NCI-H1417 treated with DMSO at 0.1 percent for 48 hours (cell line): ENCODE measurements at places on chromosomes 3 and 15.

DNA sequence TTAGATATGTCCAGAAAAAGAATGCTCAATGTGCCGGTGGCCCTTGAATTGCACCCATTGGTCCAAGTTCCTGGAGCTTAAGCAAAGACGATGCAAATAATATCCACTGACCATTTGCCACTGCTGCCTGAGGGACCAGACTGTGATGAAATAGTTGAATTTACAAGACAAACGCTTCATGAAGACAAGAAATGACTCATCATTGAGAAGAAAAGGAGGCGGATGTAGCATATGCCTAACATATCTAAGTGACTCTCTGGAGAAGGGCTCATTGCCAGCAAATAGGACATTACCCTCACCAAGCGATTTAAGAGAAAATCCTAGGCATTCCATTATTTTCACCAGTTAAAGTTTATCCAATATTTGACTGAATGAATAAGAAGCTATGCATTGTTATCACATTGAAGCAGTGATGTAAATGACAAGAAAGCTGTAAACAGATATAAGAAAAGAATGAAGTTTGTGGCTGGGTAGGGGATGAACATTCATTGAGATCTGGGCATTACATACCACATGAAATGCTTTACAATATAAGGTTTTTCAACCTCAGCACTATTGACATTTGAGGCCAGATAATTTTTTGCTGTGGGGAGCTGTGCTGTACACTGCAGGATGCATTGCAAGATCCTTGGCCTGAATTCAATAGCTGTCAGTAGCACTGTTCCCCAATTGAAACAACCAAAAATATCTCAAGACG lies 48.9 kb upstream of the CPNE4 start:
- DNase-seq: no peak

DNA sequence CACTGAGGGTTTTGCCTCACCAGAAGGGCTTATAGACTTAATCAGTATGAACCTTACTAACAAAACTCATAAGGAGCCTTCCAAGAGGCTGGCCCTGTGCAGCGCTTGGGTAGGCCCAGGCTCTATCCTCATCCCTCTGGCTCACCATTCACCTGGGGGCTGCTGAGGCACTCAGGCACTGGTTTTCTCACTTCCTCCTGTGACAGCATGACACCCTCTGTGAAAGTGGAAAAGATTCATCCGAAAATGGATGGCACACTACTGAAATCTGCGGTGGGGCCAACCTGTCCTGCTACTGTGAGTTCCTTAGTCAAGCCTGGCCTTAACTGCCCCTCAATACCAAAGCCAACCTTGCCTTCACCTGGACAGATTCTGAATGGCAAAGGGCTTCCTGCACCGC lies 41.3 kb downstream of the PSMD6 start:
- no peak for DNase-seq

GRCh38 chr3:192408647-192409200 lies 318.6 kb downstream of the FGF12 start:
- no peak for DNase-seq

DNA sequence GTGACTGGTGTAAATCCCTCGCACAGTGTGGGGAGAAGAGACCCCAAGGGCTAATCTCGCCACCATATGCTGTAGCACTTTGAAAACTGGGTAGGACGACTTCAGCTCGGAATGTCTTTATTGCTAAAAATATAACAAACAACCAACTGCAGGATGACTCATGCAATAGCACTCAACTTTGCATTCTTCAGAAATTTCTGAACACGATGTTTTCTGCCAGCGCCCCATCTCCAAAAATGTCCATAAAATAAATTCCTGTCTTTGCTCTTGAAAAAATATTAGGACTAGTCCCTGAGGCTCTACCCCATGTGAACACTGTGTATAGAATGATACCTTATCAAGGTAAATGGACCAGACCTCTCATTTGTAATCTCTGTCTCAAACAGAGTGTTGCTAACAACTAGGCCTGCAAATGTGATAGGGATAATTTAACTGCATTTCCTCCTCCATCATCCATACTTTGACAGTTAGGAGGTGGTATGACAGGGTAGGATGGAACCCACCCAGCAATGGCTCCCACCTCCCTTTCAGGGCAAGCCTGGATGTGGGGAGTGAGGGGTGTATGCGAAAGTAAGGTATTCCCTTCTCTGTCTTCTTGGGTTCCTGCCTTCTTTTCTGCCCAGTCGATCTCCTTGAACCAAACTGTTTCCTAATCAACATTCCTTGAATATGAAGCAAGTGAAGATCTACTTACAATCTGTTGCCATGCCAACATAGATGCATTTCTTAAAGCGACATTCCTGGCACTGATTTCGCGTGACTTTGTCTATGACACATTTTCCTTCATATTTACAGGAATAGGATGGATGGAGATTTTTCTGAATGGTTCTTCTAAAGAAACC lies 201.1 kb downstream of the NR1D2 start:
- DNase-seq: no peak

DNA sequence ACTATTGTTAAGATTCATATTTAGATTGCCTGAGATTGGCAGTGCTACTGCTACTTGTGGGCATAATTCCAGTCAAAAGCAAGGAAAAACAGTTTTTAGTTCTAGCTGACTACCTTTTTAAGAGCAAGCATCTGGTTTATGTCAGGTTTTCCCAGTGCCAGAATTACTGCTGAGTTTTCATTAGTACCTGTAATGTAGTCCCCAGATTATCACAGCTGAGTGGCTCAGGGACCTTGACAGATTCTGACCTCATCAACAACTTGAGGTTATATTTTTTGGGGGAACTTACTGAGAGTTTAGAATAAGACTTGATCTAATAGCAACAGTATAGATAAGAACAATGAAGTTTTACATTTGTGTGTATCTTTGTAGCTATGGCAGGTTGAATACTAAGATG lies 31.0 kb downstream of the NXPE3 start:
- no peak for DNase-seq

DNA sequence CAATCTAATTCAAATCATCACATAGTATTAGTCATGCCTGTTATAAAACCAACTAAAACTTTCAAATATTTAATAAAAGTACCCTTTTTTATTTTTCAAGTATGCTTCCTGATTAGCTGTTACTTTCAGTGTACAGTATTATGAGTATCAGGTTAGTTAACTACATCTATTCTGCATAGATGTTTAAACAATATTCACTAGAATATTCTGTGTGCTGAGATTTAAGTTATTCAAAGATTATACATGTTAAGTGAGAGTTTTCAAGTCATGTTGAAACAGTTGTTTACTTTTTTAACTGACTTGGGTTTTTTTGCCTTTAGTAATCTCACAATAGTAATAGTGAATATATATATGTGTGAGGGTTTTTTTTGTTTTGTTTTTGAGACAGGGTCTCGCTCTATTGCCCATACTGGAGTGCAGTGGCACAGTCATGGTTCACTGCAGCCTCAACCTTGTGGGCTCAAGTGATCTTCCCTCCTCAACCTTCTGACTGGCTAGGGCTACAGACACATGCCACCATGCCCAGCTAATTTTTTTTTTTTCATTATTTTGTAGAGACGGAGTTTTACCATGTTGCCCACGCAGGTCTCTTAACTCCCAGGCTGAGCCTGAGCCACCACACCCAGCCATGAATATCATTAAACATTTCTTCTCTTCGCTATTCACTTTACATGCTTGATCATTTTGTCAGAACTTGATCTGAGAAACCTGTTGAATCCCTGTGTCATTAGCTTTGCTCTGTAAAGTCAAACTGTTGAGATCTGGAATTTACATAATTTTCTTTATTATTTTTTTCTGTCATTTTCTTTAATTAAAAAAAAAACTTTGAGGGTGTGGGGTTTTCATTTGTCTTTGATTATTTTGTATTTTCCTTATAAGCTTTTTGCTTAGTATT lies 286.2 kb upstream of the UBE2E1 start:
- DNase-seq: no peak

DNA sequence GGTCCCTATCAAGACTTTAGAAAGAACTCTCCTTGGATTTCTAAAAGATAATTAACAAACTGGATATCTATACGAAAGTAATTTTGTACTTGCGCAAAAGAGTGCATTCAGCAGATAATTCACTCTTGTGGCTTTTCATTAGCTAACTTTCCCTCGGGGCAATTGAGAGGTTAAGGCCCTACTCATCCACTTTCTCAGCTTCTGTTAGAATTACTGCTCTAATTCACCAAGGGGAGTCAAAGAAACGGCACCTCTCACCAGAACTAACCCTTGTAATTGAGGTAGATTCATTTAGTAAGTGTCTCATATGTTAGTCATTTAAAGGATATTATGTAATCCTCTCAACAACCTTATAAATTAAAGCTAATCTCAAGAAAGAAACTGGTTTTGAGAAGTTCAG lies 22.5 kb upstream of the MB21D2 start:
- no peak for DNase-seq

DNA sequence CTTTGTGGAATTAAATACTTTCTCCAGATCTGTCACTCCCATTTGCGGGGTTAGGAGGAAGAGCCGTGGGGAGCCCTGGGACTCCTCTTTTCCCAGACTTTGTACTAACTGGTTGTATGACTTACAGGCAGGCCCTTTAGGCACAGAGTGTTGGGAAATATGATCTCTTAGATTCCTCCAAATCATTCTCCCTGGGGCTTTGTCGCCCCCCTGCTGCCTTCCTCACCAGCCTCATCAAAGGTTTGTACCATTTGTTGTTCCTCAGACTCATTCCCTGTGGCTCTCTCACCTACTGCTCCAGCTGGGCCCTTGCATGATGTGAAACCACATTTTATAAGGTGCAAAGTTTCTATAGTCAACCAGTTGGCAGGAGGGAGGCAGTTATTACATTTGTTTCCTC lies 56.4 kb downstream of the CRYGS start:
- no peak for DNase-seq
